ENCODE measurements at places on chromosomes 2 and 18.

DNA sequence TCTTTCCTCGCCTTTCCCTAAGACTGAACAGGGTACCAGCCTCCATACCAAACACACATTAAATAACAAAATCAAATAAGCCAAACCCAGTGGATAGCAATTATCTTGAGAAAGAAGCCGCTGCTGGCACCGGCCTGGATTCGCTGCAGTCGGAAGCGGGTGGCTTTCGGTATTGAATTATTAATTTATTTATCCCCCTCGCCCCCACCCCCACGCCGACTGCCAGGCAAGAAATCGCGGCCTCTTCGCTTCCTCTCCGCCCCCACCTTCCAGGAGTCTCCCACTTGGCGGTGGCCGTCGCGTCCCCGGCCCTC is 370 bp upstream of the ZNF804A start:
- no peak for DNase-seq

- no peak for DNase-seq
Observed at GRCh38 chr18:8365528-8365927, 243.7 kb upstream of the RAB12 start.

DNA sequence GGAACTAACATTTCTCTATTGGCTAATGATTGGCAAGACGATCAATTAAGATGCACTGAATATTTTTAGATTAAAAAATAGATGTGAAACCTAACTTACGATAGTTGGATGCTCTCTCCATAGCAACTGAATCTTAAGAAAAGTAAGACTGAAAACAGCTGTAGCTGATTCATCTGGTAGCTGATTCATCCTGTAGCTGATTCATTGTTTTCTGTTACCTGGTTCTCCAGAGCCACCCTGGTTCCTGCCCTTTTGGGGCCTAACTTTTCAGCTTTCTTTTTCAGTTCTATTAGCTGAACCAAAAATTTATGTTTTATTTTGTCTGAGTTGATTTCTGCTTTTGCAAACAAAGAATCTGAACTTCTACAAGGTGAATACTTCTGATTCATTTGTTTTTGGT is 22.7 kb upstream of the SPR start:
- no peak for DNase-seq

DNA sequence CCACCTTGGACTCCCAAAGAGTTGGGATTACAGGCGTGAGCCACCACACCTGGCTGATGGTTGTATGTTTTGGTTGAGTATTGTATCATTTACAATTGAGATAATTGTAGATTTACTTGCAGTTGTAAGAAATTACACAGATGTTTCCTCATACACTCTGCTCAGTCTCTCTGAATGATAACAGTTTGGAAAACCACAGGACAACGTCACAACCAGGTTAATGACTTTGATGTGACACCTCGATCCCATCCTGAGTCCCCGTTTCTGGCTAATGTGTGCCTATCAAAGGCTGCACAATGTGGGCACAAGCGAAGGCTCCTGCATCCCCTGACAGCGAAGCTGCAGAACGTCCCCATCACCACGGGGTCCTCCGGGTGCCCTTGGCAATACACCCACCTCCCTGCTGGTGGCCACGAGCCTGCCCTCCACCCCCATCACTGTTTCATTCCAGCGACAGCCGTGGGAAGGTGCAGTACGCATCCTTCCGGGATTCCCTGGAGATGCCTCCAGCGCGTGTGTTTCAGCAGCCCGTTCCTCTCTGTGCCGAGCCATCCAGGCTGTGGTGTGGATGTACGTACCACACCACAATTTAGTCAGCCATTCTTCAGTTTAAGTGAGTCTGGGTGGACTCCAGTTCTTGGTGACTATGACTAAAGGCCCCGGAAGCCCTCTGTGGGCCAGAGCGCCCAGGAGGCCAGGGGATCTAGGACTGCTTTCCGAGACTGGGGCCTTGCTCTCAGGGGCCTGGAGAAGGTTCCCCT is 4.3 kb upstream of the PDCD1 start:
- no peak for DNase-seq

- no peak for DNase-seq
Observed at GRCh38 chr2:240244543-240244942, 104.1 kb upstream of the OTOS start.

GRCh38 chr18:9943311-9943710 is 29.5 kb downstream of the VAPA start:
- no peak for DNase-seq

Data from natural killer cell (primary cell).